Thoracic aorta (tissue), 2 donors: ENCODE measurements at places on chromosomes 4 and X. TPM values are rescaled to one million over a fixed set of nuclear protein-coding genes. Genes with fewer than 3 reads are reported as not detected.

Gene SUPT20HL2
- total RNA-seq: not detected

Gene UVSSA
- total RNA-seq: 23.3 TPM

Gene SERTM2
- not detected for total RNA-seq

Gene RNF150
- 9.7 TPM for total RNA-seq

Gene MAOA
- total RNA-seq: 85.1 TPM

Gene TMEM192
- 18.6 TPM for total RNA-seq

Gene CSAG1
- not detected for total RNA-seq

Gene WDR17
- 5.3 TPM for total RNA-seq

Gene TLR3
- total RNA-seq: 5.7 TPM

Gene MYL5
- total RNA-seq: 3.8 TPM

Gene TMEM255A
- 1.1 TPM for total RNA-seq

Gene AFM
- total RNA-seq: not detected

Gene MMGT1
- 30.3 TPM for total RNA-seq

Gene AFF2
- 16.6 TPM for total RNA-seq

Gene FHL1
- 3,147 TPM for total RNA-seq

Gene SMC1A
- total RNA-seq: 32.6 TPM
